NCI-H524 treated with DMSO at 0.1 percent for 48 hours (cell line): ENCODE measurements at places on chromosomes 1 and 21.

- no peak for DNase-seq
Observed at GRCh38 chr1:42981871-42982270, 23.2 kb upstream of the SLC2A1 start.

DNA sequence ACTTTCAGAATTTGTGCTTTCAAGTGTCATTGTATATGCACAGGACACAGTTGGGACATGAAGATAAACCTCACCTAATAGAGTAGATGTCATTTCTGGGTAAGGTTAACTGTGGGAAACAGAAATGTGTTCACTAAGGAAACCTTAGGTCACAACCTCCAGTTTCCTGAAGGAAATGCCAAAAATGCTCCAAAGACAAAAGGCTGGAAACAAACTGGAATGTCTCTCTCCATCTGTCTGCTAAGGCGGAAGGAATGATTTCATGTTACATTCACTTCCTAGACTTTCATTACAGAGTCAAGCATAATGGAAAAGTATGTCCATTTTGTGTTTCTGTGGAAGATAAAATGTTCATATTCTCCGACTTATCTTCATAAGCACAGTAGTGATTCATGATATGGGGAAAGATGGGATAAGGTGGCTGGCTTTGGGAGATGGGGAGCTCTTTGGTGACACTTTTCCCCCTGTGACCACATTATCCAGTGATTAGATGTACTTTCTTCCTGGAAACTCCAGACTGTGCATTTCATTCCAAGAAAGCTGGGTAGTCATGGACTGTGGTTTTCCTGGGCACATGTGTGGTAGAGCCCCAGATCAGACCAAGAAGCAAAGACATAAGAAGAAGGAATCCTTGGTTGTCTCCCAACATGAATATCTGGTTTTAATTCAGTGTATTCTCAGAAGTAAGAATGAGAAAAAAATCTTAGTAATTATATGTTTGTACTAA, 5.7 kb downstream of the S1PR1 start:
- no peak for DNase-seq

GRCh38 chr1:212289262-212290077, 4.3 kb downstream of the PPP2R5A start:
- DNase-seq = no peak

GRCh38 chr1:184365699-184366098, 21.1 kb upstream of the C1orf21 start:
- no peak for DNase-seq

DNA sequence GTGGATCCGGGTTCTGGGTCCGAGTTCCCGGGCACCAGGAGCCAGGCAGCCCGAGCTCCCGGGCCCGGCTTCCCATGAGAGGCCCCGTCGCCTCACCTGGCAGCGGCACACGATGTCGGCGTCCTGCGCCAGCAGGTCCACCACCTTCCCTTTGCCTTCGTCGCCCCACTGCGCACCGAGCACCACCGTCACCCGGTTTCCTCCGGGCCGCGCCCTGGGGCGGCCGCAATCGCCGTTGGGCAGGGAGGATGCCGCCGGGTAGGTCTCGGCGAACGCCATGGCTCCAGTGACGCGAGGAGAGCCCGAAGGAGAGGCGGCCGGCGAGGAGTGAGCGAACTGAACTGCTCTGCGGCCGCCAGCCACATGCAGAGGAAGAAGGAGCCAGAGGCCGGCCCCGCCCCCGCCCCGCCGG, at the start of gene ADSS2:
ADSS2 (minus strand) TSS at position 371 of the 412 bp plus-strand sequence; CDS start at position 279, 92 bp downstream.
- no peak for DNase-seq

GRCh38 chr1:168134132-168134531, 2.6 kb downstream of the GPR161 start:
- no peak for DNase-seq

GRCh38 chr1:205791568-205792180, 16.4 kb upstream of the RAB29 start:
- DNase-seq = no peak

DNA sequence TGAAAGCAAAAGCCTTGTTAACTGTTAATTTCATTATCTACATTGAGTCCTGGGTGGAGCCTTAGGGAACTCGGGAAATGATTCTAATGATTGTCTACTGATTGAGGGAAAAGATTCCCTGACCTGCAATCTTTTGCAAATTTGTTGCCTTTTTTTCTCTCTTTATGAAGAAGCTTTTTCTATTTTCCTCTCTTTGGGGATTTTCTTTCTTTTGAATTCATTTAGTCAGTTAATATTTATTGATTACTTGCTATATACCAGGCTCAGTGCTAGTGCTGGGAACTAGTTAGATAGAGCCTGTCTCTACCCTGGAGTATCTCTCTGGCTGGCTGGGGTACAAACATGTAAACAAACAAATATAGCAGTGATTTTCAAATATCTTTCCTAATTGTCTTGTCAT, 71.2 kb upstream of the CACYBP start:
- DNase-seq = no peak

- DNase-seq = no peak
Observed at GRCh38 chr1:15730423-15730822, 5.6 kb upstream of the SLC25A34 start.

DNA sequence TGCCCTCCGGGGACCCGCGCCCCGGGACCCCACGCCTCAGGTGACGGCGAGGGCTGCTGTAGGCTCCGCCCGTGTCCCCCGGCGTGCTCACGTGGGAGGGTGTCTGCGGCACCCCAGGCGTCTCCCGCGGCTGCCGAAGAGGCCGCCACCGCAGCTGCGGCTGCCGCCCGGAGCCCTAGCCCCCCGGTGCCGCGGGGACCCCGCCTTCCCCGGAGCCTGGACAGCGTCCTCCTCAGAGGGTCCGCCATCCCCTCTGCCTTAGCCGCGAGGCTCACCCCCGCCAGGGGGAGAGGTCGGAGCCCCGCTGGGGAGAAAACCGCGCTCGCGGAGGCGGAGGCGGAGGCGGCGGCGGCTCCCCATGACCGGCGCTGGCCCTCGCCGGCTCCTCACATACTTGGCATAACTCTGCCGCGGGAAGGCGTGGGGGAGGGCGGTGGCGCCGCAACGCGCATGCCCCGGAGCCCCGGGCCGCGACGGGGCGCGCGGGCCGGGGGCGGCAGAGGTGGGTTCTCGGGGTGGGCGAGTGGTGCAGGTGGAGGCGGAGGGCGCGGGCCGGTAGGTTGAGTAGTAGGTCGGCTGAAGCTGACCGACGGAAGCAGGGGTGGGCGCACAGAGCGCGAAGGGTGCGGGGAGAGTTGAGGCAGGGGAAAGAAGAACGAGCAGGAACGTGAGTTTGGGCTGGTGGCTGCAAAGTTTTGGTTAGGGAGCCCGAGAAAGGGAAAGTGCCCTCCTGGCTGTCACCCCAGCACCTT, 700 bp upstream of the SYDE2 start:
- no peak for DNase-seq

DNA sequence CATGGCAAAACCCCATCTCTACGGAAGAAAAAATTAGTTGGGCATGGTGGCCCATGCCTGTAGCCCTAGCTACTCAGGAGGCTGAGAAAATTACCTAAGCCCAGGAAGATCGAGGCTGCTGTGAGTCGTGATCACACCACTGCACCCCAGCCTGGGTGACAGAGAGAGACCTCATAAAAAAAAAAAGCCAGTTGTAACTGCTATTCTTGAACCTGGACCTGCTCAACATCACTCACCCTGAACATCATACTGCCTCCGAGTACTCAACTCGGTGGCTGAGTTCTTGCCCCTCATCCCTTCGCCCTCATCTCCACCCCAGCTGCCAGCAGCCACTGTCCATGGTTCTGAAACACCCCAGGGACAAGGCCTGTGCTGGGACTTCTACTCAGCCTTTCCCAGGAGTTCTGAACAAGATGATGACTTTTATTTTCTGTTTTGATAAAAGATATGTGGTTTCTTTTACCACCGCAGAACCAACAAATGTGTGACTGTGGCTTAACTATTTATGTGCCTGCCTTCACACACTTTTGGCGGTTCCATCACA, 5.4 kb upstream of the DISP3 start:
- DNase-seq = no peak
